ENCODE measurements at places on chromosomes 4 and X.

DNA sequence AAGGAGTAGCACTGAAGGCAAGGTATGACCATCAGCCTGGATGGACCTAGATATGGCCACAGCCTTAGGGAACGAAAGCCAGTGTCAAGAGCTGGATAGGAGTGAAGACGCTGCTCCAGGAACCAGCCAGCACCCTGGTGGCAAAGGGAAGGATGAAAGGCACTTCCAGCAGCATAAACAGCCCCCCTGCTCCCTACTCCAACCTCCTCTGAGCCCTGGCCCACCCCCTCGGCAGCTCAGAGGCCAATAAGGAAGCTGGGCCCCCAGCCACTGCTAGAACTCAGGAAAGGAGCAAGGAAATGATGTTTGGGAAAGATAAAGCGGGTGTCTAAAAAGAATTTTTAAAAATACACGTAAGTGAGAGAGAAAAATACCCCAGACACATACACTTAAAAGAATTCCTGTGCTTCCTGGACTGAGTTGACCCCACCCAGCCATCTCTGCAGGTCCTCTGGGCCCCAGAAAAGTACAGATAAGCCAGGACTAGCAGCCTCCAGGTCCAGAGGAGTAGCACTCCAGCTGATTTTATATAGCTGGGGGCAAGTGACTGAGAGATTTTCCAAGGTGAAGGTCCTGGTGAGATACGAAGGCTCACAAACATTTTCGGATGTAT, 170.4 kb downstream of the SHROOM4 start:
- no peak for DNase-seq

DNA sequence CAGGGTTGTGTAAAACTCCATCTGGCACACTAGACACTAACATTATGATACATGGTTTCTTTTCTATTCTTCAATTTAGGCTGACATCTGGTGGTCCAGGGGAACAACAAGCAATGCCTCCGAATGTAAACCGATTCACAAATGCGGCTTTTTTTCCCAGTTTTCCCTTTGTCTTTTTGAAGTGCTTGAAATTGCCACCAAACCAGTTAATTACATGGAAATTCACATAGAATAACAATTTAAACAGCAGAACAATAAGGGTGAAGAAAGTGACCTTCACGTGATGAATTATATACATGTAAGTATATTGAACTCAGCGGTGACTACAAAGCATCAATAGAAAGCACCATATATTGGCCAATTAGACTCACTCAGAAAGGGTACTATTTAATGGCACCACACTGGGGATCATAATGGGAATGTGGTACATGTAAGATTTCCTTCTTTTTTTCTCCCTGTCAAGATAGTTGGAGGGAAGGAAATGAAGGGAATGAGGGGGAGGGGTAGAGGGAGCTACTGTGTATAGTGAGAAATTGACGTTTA, 103.9 kb downstream of the MMRN1 start:
- DNase-seq: no peak

GRCh38 chrX:110442635-110443034, 84.0 kb downstream of the RTL9 start:
- peak; percentile 61 for DNase-seq

DNA sequence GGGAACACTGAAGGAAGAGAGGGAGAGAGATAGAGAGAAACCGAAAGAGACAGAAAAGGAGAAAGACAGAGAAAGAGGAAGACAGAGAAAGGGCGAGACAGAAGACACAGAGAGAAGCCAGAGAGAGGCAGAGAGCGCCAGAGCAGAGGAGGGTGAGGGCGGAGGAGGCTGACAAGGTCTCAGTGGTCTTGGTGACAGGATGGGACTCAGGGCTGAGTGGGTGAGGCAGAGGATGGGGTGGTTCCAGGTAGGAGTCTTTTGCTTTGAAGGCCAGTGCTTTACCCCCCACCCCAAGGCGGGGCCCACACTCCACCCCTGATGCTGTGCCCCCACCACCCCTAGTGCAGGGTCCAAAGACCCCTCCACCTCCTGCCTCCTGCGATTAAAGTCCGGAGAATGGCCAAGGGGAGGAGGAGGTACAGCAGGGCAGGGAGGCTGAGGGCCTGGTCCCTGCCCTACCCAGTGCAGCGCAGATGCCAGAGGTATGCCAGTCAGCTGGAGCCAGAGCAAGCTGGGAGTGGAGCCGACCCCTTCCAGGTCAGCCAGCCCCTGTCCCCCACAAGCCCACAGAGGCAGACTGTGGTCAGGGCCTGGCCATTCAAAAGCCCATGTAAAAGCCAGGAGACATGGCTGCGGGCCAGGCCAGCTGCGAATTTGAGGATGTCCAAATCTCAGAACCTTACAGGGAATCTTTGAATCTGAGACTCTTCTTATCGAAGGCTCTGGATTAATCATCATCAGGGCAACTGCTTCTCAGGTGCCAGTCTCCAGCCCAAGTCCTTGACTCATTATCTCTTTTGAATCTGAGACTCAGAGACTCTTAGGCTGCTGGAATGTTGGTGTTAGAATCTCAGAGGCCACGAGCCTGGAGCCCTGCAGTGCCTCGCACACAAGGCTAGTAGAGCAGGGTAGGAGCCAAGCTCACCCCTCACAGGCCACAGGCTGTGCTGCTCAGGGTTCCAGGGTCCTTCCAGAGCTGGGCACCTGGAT, 758 bp downstream of the IQSEC2 start:
- peak; percentile 79 for DNase-seq

DNA sequence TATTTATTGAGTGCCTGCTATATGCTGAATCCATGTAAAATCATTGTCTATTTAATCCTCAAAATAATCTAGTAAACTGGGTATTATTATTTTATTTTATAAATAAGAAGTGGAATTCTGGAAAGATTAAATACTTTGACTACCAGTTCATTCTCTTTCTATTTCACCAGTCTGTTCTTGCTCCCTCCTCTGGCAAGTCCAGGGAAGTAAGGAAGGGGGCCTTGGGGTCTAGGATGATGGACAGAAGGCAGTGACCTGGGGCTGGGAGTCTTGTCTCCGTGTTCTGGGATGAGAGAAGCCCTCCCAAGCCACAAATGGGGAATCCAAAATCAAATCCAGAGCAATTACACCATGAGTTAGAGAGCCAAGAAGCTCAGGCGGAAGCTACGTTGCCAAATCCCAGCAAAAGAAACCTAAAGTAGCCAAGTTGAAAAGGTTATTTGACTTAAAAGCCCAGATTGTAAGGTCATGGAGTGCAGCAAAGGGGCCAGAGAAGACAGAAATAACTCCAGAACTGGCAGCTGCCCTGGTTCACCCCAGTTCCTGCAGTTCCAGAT, 28.3 kb upstream of the PARM1 start:
- no peak for DNase-seq

GRCh38 chrX:10548688-10549087, 71.7 kb downstream of the MID1 start:
- DNase-seq: no peak

DNA sequence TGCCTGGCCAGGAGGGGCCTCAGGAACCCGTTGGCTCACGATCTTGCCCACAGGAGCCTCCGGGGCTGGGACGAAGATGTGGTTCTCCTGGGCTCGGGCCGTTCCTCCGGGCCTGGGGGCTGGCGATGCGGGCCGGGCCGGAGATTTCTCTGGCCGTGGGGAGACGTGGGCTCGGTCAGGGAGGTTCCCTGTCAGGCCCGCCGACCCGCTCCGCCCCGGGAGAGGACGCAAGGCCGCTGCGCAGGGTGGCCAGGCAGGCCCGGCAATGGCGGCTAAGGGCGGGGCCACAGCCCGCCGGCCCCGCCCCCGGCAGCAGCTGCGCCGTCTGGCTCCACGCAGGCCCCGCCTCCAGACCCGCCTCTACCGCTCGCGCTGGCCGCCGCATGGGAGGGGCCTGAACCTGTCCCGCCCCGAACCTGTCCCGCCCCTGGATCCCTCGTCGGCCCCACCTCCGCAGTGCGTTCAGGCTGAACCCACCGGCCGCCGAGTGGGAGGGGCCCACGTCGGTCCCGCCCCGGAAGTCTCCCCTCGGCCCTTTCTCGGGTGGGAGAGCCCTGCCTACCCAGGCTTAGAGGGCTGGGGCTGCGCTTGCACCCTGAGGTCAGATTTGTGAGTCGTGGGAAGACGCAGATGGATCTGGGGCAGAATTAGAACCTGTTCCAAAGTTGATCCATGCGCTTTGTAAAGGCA, at the start of gene FAM3A:
TSS of gene FAM3A (minus strand) at position 267 of the 690 bp plus-strand sequence. CDS start 460 bp downstream, outside the sequence.
- DNase-seq: peak; percentile 90

DNA sequence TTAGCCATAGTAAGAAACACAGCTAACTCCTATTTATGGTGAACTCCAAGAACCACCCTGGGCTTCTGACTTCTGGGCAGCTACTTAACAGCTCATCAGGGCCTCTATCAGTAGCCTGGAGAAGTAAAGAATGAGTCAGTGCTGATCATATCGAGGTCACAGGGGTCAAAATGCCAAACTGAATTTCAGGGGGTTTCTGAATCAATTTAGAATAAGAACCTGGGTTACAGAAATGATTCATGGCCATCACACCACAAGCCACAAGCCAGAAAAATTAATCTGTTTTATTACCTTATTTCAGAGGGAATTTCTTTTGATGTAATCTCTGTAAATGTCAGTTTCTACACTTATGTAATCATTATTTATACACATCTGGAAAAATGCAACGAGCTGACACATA, 64.4 kb downstream of the CHST7 start:
- peak; percentile 32 for DNase-seq

- DNase-seq: no peak
These were observed 4.4 kb upstream of the FGF5 start for GRCh38 chr4:80261989-80262600.

- no peak for DNase-seq
These were observed 61.1 kb downstream of the KCNIP4 start for GRCh38 chr4:21887481-21887880.

- DNase-seq: no peak
These were observed 71.3 kb upstream of the PUDP start for GRCh38 chrX:7219153-7219705.

GRCh38 chr4:177265729-177266128, 43.9 kb upstream of the NEIL3 start:
- no peak for DNase-seq

DNA sequence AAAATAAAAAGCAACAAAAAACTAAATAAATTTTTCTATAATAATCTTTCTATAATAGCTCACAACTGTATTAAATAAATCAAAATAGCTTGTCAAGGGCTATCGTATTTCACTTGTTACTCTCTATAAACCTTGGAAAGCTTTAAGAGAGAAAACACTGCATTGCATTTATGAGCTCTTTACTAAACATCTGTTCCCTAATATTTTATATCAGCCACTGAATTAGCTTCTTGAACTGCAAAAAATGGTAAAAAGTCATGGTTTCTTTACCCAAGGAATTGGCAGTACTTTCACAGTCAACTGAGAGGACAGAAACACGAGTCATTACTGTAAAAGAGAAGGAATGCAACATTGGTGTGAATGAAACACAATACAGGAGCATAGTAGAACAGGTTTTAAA, 671.2 kb downstream of the PCDH18 start:
- DNase-seq: peak; percentile 13

- peak; percentile 3 for DNase-seq
These were observed 737.1 kb downstream of the FAT4 start for GRCh38 chr4:126051689-126052424.

- DNase-seq: peak; percentile 6
These were observed 53.0 kb downstream of the ARSF start for GRCh38 chrX:3094261-3094660.

GRCh38 chr4:8689741-8690140, 97.2 kb downstream of the CPZ start:
- no peak for DNase-seq

DNA sequence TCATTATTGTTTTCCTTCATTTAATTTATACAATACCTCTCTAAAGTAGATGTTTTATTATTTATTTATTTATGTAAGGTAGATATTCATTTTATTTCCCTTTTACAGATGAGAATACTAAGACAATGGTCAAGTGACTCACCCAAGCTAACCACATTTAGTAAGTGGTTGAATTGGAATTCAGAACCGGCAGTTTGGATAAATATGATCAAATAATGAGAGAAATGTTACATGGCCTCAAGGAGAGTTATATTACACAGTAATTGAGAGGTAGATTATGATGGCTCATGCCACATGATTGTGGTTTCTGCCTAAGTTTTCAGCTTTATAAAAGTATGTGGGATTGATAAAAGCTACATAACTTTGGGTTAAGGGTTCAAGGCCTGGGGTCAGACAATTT, 239.4 kb upstream of the BOD1L1 start:
- peak; percentile 15 for DNase-seq

- DNase-seq: no peak
These were observed 1.0 kb downstream of the ENAM start for GRCh38 chr4:70629469-70630090.

- DNase-seq: peak; percentile 7
These were observed 38.7 kb upstream of the PDK3 start for GRCh38 chrX:24426340-24426913.

DNA sequence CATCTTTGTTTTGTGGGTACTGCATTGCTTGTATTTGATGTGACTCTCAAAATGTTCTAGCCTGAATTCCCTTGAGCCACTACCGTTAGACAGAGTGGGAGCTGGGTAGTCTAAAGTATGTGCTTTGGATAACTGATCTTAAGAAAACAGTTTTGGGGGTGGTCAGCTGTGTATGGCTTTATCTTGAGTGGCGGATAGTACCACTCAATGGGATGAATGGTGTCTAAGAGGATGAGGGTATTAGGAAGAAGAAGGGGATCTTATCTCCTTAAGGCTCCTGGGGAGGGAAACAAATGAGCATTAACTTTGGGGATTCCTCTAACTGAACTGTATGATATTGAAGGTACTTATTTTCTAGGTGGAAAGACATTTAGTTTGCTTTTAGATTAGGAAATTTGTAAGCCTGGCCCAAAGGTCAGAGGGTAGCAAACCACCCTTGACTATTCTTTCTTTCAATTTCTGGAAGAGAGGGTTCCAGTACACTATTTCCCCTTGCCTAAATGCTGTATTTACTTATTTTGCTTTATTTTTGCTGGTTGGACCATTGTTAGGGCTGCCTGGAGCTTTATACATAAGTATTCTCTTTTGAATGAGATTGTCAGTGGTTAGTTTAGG, 11.3 kb downstream of the BMP2K start:
- DNase-seq: no peak

DNA sequence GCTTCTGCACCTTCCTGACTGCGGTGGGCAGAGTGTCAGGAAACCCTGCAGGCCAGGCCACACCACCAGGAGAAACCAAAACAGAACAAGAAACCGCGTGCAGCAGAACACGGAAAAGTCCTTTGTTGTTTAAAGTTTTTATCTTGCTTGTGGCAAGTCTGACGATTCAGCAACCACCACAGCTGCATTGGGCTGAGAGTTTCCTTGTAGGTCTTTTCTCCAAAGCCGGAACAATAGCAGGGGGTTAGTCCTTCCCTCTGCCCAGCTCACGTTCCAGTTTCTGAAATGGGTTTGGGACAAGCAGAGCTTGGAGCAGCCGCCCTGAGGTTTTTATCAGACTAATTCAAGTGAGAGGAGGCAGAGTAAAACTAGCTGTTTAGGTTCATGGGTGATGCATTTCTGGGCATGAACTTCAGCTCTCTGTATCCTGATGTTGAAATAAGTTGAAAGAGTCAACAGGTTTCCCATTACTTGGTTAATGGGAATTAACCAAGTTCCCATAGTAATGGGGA, 216.9 kb downstream of the PTTG2 start:
- no peak for DNase-seq

- DNase-seq: peak; percentile 50
These were observed 760 bp downstream of the UGT8 start for GRCh38 chr4:114599231-114599902.
